ENCODE measurements at places on chromosomes 11 and 22.

DNA sequence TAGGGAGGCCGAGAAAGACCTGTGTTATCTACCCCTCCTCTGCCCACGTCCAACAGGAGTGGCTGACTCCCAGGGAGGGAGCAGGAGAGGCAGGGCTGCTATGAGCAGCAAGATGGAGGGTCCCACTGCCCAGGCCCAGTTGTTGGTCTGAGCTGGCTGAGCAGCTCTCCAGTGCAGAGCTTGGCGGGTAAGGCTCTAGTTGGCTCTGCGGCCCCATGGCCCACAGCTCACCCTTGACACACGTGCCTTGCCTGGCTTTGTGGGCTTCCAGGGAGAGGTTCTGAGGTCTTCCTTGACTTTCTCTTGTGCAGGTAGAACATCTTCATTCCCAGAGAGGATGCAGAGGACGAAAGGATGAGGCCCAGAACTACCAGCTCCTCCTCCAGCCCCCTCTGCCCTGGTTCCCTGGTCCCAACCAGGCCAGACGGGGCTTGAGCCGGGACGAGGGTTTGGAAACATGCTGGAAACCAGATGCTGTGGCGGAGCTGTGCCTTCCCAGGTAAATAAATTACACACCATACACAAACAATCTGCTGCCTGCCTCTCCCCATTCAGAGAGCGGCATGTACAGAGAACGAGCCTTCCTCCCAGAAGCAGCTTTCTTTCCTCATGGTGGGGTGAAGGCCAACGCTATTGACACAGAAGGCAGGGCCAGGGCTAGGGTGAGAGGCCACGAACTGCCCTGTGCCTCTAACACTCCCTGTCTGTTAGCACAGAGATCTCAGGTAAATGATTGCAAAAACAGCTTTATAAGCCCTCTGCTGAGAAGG lies 48.1 kb downstream of the DSCAML1 start:
- DNase-seq: no peak

- no peak for DNase-seq
These were observed 15.8 kb downstream of the ABTB2 start for GRCh38 chr11:34341931-34342533.

- DNase-seq: peak; percentile 44
These were observed at the start of gene ADAMTS15 for GRCh38 chr11:130448416-130449309. Gene ADAMTS15, plus strand, starts transcription at chr11:130448645. Its CDS starts 329 bp downstream, at chr11:130448974.

DNA sequence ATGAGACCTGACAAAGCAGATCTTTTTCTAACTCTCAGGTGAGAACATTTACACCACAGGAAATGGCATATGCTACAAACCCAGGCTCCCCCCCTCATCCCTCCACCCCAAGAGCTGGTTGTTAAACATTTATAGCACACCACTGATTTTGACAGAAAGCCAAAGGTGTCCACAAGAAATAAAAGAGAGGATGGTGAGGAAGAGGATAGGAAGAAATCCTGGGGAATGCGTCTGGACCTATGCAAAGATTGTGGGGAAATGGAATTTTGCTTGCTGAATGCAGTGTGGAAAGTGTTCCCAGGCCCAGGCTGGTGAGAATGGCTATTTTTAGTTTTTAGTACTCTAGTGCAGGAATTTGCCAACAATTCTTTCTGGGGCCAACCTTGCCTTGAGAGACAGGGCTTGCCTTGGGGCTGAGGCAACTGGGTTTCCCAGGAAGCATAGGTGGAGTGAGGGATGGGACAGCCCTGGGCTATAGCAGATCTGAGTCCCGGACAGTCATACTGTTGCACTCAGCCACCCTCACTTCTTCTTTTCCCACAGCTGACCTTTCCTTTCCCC lies 163.9 kb downstream of the ADAMTS15 start:
- DNase-seq: peak; percentile 53

GRCh38 chr11:124194293-124195188 lies 11.4 kb downstream of the OR10D3 start:
- DNase-seq: no peak

- DNase-seq: no peak
These were observed 265.1 kb downstream of the FAM76B start for GRCh38 chr11:95524314-95525036.

GRCh38 chr11:79086056-79086455 lies 354.8 kb downstream of the TENM4 start:
- no peak for DNase-seq

DNA sequence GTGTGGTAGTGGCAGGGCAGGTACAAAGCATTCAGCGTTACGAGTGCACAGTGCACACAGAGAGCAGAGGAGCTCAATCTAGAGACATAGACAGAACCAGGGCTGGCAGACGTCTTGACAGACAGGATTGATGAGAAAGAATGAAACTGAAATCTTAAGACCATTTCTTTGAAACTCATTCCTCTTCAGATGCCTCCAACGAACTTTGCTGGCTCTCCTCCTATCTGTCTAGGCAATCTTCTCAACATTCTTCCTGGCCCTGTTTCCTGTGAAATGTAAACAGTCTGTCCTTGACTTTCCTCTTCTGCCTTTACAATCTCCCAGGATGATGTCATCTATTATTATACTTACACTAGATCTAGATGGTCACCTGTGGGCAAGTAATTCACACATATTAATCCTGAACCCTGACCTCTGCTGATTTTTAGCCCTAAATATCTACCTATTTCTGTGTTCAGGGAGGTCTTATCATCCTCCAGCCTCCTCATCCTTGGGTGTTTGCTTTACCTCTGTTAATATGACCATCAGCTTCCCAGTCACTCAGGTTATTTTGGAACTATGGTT lies 119.5 kb downstream of the ENTHD1 start:
- peak; percentile 15 for DNase-seq

DNA sequence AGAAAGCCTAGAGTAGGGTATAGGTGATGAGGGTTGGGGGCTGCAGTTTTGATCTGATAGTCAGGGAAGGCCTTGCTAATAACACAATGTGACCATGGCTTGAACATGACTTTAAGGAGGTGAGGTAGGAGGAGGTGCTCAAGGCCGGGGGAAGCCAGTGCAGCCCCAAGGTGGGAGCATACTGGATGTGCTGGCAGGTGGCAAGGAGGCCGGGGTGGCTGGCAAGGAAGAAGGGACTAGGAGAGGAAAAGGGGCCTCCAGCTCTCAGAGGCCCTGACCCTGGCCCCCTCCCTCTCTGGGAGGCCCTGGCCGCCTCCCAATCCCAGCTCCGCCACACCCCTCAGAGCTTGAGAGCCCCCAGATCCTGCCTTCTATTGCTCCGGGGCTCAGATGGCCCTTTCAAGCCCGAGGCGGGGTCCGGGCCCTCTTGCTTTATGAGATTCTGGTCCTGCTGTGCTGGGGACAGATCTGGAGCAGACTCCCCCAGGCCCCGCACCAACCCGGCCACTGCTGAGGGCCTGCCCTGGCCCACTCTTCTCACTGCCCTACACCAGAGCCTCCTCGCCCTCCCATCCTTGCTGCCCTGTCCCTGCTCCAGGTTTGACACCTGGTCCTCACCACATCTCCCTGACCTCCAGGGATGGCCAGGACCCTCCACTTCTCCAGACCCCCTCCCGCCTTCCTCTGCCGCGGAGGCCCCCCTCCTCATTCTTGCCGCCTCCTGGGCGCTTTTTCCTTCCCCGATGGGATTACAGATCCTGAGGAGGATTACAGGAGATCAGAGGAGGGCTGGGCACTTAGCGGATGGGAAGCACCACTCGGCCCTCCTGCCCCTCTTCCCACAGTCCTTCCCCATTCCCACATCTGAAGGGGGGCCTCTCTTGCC lies 1.8 kb downstream of the PITPNM1 start:
- no peak for DNase-seq

DNA sequence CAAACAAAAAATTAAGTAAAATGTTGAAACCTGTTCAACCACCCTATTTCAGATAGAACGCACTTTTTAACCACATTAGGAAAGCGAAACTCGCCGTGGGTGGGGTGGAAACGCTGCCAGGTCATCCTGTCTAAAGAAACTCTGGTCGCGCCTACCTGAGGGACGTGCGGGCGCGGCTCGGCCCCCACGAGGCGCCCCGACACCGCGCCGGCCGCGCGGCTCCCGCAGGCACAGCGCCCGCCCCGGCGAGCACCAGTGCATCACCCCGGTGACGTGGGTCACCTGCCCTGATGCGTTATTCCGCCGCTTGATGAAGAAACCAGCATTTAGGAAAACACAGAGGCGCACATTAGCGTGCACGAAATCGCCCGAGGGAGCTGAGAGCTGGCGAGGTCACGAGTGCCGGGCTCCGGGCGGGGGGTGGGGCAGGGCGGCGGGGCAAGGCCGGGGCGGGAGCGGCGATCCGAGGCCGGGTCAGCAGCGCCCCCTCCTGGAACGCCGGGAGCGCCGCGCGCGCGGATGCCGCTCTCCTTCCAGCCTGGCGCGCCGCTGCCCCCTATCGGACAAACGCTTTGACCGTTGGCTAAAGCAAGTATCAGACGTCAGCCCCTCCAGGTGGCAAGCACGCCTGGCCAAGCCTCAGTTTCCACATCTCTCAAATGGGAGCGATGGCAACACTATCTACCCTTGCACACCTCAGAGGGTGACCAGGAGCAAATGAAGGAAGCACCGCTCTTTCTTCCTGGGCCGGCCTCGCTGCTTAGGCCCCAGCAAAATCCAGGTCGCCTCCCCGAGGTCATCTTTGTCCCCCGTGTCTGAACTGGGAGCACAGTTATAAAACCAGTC lies 15.7 kb upstream of the SNX32 start:
- DNase-seq: peak; percentile 96

GRCh38 chr11:86688398-86689179 lies 16.2 kb upstream of the ME3 start:
- peak; percentile 74 for DNase-seq

DNA sequence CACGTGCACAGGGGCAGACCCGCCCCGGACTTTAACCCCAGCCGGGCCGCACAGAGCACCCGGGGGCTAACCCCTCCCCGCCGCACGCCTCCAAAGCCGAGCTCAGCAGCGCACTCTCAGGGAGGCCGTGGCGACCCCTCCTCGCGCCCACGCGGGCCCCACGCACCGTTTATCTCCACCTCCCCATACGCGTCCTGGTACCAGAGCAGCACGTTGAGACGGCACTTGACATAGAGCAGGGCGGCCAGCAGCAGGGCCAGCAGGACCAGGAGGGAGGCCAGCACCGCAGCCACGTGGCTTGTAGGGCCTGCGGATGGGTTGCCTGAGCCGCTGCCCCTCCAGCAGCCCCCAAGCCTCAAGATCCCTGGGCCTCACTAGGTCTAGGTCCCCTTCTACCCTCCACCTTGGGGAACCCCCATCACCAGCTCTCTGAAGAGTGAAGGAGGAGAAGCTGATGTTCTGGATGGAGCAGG lies 7.1 kb downstream of the SIGIRR start:
- no peak for DNase-seq

DNA sequence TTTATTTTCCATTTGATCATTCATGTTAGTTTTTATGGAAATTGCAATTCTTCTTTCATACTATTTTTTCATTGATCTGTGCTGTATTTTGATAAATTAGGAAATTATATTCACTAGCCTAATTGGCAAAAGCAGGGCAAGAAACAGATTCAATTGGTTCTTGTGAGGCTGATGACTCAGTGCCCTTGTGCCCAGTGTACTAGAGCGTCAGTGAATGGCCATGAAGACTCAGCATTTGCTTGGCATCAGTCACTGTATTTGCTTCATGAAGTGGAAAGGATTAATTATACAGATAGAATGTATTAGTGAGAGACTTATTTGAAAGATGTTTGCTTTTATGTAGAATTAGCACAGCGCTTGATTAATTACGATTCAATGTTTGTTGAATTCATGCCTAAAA lies 31.8 kb downstream of the MRGPRX1 start:
- DNase-seq: no peak

- no peak for DNase-seq
These were observed 43.0 kb downstream of the RASSF10 start for GRCh38 chr11:13052130-13052571.

DNA sequence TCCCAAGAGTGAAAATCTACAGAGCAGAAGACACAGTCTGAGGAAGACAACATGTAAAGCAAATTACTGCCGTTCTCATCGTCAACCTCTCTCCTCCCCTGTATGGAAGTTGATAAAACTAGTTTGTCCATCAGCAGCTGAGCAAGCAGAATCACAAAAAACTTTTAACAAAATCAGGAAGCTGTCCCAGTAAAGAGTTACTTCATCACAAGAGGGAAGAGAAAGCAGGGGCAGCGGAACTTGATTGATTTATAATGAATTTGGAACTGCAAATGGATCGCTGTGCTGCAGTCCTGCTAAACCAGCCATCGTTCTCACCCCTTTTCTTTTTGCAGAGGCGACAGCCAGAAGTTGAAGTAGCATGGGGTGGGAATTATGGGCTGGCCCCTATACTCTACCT lies 13.7 kb upstream of the UCP3 start:
- DNase-seq: peak; percentile 84

DNA sequence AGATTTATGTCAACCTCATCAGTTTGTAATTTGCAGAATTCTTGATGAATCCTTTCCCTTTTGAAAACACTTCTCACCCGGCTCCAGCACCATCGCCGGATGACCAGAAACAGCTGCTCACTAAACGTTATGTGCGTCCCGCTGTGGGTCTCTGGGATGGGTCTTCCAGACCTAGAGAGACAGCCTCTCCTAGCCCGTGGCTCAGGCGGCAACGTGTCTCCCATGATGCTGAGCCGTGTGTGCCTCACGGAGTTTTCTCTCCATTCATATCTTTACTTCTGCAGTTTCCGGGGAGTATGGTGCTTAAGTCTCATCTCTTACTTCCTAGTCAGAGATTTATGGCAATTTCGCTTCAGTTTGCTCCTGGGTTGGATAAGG lies 25.0 kb upstream of the ACR start:
- no peak for DNase-seq

GRCh38 chr11:133842053-133842452 lies 3.3 kb downstream of the SPATA19 start:
- no peak for DNase-seq

DNA sequence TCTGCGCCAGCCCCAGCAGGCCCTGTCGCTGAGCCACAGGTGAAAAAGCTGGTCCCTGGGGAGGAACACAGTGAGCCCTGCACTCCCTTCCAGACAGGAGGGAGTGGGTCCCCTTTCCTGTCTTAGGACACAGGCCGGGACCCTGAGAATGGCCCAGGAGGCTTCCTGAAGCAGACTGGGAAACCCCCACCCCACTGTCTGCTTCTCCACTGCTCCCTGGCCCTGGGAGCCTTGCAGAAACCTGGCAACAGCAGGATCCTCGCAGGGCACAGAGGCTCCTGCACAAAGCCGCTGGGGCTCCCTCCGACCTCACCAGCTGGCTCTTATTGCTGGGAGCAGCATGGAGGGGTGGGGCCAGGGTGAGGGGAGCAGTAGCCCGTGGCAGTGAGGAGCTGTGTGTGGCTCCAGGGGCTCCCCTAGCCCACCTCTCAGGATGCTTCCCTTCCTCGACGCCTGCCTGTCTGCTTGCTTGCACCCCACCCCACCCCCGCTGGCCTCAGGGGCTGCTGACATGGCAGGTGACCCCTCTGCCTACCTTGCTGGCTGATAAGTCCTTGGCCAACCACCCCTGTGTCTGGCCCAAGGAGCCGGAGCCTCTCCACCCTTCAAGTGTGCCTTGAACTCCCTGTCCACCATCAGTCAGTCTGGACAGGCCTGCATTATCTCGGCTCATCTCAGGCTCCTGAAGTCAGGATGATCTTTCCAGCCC lies 72.1 kb upstream of the KCNQ1OT1 start:
- no peak for DNase-seq

- DNase-seq: no peak
These were observed 308.4 kb downstream of the NTM start for GRCh38 chr11:131678658-131679340.

GRCh38 chr11:118522571-118523072 lies 4.7 kb upstream of the TTC36 start:
- DNase-seq: no peak

All from suppressor macrophage treated with lipopolysaccharide for 4 hours (primary cell).